ENCODE measurements at places on chromosomes 7 and 10. TPM values are rescaled to one million over a fixed set of nuclear protein-coding genes. Genes with fewer than 3 reads are reported as not detected.

OGDHL gene
- 0.26 TPM for total RNA-seq

FBXW4 gene
- 15.8 TPM for total RNA-seq

ZNF25 gene
- total RNA-seq, result 6.5 TPM

PUS7 gene
- total RNA-seq, result 37.9 TPM

IFIT2 gene
- total RNA-seq, result 2.2 TPM

ASNS gene
- total RNA-seq, result 8.5 TPM

FOXP2 gene
- not detected for total RNA-seq

CNTNAP2 gene
- total RNA-seq, result not detected

UPK3BL2 gene
- total RNA-seq, result 1.2 TPM

Measured in pulmonary artery endothelial cell (primary cell).